ENCODE measurements at places on chromosomes 3 and 15.

DNA sequence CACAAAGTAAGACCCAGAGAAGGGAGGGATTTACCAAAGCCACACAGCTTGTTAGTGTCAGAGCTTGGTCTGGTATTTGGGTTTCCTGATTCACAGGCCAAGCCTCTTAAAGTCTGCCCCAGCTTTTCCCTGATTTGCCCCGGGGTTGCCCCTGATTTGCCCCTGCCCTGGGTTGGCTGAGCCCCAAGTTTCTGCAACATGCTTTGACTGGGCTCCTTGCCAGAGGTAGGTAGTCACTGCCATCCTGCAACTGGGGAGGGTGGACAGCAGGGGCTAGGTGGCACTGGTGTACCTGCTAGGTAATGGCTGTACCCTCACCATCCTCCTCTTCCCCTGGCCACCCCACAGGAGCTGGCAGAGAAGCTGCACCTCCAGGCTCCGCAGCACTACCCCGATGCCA is 2.5 kb downstream of the MPI start:
- no peak for DNase-seq

DNA sequence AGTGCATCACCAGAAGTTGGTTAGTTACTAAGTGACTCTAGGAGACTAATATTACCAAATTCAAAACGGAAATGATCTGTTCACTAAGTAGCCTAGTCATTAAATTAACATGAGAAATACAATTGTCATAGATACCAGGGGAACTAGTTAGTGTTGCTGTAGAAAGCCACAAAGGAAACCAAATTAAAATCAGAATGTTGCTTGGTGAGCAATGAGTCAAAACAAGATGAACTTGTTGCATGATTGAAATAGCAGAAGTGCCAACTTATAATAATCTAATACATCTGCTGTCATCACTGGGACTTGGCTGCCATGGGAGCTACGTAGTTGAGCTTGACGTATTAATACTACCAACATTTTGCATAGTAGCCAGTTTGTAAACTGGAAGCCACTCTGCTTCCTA is 458.1 kb downstream of the DIPK2A start:
- no peak for DNase-seq

- DNase-seq, result no peak
Observed at GRCh38 chr3:179942553-179943075, 94.1 kb downstream of the PEX5L start.

DNA sequence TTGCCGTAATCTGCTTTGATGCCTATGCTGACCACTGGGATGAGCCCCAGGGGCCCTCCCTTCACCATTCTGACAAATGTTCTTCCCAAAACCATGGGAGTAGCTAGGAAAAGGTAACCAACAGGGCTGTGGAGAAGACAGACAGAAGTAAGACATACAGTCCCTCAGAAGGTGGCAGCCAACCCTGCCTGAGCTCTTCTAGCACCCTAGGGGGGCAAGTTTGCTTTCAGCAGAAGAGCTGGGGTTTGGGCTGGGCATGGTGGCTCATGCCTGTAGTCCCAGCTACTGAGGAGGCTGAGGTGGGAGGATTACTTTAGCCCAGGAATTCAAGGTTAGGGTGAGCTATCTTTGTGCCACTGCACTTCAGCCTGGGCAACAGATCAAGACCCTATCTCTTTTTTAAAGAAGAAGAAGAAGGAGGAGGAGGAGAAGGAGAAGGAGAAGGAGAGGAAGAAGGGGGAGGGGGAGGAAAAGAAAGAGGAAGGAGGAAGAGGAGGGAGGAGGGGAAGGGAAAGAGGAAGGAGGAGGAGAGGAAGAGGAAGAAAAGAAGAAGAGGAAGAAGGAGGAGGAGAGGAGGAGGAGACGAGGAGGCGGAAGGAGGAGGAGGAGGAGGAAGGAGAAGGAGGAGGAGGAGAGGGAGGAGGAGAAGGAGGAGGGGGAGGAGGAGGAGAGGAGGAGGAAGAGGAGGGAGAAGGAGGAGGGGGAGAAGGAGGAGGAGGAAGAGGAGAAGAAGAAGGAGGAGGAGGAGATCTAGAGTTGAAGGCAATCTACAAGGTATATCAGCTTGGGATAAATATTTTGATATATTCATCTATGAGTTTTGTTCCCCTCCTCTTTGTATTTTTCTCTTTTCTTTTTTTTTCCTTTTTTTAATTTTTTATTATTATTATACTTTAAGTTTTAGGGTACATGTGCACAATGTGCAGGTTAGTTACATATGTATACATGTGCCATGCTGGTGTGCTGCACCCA is 44.9 kb upstream of the ABHD2 start:
- DNase-seq, result no peak

DNA sequence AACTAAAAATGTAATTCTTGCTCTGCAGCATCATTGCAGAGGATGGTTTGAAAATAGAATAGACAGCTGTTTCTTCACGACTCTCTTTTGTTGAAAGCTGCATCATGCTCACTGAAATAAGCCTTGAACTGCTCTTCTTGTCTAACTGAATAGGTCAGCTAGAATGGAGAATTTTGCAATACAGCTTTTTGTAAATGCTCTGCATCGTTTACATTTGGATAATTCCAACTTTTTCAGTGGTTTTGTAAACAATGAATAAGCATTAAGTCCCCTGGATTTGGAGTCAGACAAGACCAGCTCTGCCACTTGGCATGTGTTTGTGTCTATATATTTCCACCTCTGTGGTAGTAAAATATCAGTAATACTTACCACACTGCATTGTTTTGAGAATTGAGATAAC is 95.2 kb downstream of the PLSCR2 start:
- DNase-seq, result no peak

DNA sequence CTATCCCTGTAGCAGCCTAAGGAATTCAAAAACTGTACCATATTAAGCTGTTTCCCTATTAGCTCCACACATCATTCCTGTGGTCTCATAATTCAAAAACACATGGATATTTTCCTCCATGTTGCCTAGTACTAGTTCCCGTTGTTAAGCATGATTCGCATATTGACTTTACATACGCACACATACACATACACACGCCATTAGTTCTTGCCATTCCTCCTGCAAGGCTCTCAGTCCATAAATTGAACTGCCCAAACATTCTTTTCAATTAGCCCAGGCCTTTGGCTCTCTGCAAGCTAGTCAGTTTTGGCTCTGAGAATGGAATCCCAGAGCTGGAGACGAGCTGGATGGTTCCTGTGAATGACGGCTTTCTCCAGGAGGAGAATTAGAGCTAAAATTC is 57.2 kb upstream of the RAD18 start:
- no peak for DNase-seq

DNA sequence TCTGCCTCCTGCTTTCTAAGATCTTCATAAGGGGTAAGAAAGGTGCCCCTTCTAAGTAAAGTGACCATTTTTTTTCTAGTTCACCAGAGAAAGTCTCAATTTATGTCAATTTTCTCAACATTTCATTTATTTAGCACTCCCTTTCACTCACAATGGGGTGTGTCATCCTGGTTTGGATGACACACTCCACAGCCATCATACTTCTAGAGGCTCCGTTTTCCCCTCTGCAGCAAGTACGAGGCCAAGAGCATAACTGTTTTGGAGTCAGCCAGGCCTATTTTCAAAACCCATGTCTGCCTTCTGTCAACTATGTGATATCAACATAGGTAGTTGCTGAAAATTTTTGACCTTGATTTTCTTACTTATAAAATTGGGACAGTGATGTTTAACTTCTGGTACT is 703.2 kb downstream of the NLGN1 start:
- no peak for DNase-seq

GRCh38 chr3:161265916-161266571 is 44.9 kb downstream of the NMD3 start:
- no peak for DNase-seq

DNA sequence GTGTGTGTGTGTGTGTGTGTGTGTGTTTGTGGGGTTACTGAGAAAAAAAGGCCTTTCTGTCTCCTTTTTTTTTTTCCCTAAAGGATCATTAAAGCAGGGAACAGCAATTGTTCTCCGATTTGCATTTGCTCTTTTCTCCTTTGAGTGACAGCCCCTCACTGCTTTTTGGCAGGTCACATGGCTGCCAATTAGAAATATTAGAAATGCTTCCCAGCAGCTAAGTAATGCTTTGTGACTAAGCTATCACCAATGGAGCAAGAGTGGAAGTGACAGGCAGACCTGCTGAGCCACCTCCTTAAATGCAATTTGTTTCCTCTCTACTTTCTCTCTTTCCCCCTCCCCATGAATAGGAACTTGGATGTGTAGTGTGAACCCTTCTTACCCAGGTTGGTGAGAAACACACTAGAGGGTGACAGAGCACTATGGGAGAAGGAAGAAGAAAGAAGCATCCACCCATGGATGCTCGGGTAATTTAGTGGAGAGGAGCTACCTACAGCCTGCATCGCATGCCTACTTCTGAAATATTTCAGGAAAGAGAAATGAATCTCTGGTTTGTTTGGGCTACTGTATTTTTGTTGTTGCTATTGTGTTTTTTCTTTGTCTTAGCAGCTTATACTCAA is 165.2 kb upstream of the PDZRN3 start:
- DNase-seq, result no peak

GRCh38 chr3:39013921-39014509 is 37.7 kb downstream of the SCN11A start:
- DNase-seq, result no peak

GRCh38 chr3:35721628-35722027 is 82.3 kb downstream of the ARPP21 start:
- no peak for DNase-seq

DNA sequence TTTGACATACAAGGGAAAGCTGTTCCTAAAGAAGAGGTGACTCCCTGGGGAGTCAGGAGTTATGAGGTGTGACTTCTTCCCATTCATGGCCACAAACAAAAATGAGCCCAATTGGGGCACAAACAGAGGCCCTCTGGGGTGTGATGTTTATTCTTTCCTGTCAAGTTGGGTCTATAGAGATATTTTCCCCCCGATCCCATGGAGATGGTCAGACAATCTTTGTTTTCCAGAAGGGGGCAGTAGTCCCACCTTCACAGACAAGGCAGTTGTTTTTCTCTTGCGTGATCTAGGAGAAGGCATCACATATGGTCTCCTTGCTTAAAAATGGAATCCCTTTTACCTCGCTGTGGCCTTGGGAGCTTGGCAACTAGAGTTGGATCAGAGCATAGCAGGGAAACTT is 110.3 kb downstream of the MFSD1 start:
- no peak for DNase-seq

DNA sequence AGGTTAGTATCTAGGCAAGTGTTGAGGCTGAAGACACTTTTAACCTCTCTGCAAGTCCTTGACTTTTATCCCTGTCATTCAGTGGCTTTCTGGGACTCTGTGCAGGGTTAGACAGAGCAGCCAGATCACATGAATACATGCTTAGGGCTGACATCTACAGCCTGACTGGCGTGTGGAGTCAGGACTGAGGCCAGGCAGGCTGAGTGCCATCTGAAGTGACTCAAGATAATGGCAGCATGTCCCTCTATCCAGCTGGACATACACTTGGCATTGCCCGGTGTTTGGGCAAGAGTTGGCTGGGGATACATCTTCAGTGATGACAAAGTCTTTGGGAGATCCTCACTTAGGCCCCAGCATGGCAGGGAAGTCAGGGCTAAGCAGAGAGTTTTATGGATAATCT is 22.4 kb downstream of the DUOX2 start:
- DNase-seq, result no peak

GRCh38 chr3:67090474-67090873 is 92.4 kb downstream of the KBTBD8 start:
- no peak for DNase-seq

GRCh38 chr3:15634671-15635070 is 33.1 kb downstream of the BTD start:
- no peak for DNase-seq

DNA sequence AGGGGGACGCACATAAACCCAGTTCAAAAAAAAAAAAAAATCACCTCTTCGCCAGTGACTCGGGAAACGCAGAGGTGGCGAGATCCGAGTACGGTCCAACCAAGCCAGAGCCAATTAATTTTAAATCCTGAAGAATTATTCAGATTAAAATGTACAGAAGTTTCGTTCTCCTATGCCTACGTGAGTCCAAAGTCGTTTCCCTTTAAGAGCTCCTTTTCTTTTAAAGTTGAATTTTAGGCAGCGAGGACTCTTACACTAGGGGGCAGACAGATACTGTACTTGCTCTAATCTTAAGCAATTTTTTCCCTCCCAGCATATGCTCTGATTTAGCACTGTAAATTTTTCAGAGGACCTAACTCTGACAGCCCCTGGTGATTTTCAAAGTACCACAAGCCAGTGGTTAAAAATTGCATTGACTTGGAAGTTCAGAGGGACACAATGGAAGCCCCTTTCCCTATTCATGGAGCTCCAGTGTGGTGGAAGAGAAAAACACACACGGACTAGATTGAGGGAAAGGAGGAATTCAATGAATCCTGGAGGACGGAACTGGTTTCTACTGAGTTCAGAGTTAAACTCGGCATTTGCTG is 3.3 kb upstream of the NR2F2 start:
- no peak for DNase-seq

GRCh38 chr3:98986073-98986472 is 84.6 kb upstream of the DCBLD2 start:
- no peak for DNase-seq

- DNase-seq, result no peak
Observed at GRCh38 chr15:83651541-83651940, 2.4 kb upstream of the ADAMTSL3 start.

DNA sequence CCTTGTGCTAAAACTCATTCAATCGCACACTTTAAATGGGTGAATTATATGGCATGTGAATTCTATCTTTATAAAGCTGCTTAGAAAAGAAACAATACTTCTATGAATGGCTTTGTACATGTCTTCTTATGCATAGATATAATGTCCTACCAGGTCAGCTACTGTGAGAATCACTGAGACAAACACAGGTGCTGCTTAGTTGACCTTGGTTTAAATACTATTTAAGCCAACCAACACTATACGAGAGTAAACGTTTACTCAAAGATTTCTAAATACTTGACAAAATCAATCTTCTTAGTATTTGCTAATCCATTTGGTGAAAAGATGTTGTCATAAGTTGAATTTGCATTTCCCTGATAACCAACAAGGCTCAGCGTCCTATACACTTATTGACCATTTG is 260.3 kb downstream of the ADAMTS17 start:
- DNase-seq, result no peak

DNA sequence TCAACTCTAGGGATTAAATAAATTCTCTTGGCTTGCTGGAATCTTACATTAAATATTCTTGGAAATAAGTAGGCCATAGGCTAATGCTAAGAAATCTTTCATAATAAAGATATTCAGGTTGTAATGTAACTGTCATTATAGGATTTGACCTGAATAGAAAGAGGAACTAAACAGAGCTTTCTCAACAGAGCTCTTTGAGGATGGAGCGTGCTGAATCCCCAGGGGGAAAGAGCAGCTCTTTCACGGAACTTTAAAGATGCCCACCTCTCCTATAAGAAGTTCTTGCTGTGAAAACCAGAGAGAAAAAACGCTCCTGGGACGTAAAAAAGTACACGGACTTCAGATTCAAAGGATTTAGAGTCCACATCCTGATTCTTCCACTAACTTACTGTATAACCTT is 77.9 kb downstream of the NTRK3 start:
- no peak for DNase-seq

DNA sequence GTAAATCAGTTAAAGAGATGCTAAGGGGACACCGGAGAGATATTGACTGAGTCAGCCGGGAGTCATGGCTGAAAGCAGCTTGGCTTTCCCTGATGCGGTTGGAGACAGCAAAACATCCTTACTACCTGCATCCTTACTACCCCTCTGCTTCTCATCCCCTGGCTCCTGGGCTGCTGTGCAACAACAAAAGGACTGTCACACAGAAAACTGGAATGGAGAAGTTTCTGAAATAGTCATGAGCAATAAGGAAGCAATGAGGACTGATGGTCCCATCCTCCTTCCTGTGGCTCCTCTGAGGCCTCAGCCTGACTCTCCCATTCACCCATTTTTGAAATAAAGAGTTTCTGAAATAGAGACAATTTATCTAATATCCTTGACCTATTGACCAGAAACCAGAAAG is 1.1 kb downstream of the HCLS1 start:
- no peak for DNase-seq

- no peak for DNase-seq
Observed at GRCh38 chr3:125231895-125232294, 19.3 kb upstream of the SLC12A8 start.

All from stimulated activated CD4-positive, alpha-beta T cell treated with anti-CD3 and anti-CD28 coated beads, Interleukin-2, amount 100 ng/mL, for 48 hours (primary cell).